CD4-positive, alpha-beta T cell treated with Interleukin-17A for 1 hour (primary cell): ENCODE measurements at places on chromosomes 11 and 22.

DNA sequence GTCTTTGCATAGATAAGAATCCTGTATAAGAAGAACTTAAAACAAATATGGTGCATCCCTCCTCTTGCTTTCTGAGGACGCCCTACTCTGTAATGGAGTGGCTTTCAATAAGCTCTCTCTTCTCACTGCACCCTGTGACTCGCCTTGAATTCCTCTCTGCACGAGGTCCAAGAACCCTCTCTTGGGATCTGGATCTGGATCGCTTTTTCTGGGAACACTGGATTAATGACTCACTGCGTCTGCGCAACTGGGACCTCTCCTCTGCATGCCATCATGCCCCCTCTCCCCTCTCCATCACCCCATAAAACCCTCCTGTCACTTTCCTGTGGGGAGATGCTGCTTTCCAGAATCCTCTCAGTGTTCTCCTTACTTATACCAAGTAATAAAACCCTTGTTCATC, 15.1 kb upstream of the CABP2 start:
- DNase-seq, result no peak

- DNase-seq, result peak; percentile 94
Observed at GRCh38 chr22:19854778-19855503, at the start of the genes GNB1L and RTL10. Gene GNB1L, minus strand, starts transcription at chr22:19854874. Its CDS starts 33,519 bp downstream, at chr22:19821355. Gene RTL10, minus strand, starts transcription at chr22:19854874. Its CDS starts 2,613 bp downstream, at chr22:19852261.

DNA sequence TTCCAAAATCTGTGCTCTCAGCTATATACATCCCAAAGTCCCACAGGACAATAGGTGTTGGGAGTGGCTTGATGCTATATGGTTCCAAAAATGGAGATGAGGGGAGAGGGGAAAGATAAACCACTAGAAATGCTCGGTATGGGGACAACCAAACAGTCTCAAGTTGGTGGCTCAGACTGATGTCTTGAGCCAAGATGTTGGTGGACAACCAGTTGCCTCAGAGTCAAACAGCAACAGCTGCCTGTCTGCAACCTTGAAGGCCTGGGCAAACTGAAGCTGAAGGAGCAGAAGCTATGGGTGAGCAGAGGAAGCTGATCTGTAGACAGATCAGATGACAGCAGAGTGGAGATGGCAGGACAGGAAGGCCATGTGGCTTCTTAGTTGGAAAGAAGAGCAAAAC, 4.0 kb downstream of the RRP8 start:
- DNase-seq, result no peak

GRCh38 chr22:36860821-36861659, at the start of gene NCF4:
Gene NCF4, plus strand, starts transcription at chr22:36861006. Its CDS starts 166 bp downstream, at chr22:36861172.
- DNase-seq, result peak; percentile 58

- DNase-seq, result no peak
Observed at GRCh38 chr11:40397141-40397540, 1062.3 kb downstream of the LRRC4C start.

DNA sequence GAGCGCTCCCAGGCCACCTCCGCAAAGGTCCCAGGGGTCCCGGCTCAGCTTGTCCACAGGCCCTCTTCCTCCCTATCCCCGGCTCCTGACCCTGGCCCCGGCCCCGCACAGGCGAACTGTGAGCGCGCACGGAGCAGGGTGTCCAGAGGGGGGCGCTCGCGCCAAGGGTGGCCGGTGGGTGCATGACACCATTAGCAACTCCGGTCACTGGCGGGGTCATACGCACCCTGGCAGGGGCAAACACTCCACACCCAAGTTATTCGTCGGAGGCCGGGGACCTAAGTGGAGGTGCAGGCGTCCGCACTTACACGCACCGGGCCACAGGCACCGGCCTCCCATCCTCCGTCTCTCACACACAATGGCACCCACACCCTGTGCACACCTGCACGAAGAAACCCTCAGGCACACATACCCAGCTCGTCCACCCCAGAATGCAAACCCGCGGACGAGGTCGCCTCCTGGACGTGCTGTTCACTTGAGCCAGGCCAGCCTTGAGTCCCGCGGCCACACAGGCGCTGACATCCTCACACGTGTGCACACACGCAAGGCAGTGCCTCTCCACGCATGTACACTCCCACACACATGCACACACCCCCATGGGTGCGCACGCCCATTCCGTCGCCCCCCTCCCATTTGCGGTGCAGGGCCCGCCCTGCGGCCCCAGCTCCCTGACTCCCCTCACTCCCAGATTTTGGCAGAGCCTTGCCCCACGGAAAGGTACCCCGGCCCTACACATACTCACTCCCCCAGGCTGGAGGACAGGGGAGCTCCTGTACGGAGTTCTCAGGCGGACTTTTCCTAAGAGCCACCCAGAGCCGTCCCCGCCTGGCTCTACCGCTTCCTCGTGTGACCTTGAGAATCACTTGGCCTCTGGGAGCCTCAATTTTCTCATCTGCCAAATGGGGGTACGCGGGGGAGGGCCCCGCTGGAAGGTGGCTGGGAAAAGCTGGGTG, at the start of gene RASGRP2:
TSS of gene RASGRP2 (minus strand) at position 552 of the 953 bp plus-strand sequence. CDS start 1,276 bp downstream, outside the sequence.
- DNase-seq, result peak; percentile 88

DNA sequence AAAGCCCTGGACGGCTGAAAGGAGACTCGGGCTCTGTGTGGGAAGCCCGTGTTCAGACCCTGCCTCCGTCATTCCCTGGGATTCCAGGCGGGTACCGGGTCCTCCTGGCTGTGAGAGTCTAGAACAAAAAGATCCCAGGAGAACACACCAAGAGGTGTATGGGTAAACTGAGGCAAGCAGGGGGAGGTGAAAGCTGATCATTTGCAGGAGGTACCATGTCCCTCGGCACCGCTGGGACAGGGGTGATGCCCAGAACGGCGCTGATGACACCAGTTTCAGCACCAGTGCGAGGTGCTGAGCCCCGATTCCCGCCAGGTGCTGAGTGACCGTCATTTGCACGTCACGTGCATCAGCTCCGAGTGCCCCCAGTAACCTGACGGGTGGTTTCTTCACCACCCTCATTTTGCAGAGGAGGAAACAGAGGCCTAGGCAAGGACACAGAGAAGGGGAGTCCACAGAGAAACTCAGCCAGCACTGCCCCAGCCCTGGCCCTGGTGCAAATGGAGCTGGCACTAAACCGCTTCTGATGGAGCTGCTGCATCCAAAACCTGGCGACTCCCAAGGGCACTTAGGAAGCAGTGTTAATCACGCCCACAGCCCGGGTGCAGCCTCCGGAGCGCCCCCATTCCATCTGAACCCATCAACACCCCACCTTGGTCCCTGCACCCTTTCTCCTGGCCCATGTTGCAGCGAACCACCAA, 16.8 kb downstream of the MACROD1 start:
- no peak for DNase-seq

DNA sequence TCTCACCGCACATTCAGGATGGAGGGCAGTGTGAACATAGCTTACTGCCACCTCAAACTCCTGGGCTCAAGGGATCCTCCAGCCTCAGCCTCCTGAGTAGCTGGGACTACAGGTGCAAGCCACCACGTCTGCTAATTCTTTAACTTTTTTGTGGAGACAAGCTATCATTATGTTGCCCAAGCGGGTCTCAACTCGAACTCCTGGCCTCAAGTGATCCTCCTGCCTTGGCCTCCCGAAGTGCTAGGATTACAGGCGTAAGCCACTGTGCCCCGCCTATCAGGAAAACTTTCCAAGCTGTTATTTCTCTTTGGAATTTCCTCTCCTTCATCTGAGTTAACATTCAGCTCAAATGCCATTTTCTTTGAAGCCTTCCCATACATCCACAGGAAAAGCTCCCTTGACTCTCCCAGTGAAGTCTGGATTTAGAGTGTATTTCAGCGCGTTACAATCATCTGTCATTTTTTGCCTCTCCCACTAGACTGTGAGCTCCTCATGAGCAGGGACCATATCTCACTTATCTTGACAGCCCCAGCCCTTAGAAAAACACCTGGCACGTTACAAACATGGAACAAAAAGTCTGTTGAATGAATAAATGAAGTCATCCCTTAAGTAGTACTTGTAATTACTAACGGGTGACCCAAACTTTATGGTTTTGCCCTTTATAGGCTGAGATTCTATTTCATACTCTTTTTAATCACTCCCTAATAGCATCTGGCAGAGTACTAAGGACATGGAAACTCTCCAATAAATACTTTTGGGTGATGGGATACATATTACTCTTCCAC, 2.2 kb downstream of the MRTFA start:
- DNase-seq, result no peak

- DNase-seq, result no peak
Observed at GRCh38 chr22:43428521-43428920, 16.7 kb downstream of the MPPED1 start.

DNA sequence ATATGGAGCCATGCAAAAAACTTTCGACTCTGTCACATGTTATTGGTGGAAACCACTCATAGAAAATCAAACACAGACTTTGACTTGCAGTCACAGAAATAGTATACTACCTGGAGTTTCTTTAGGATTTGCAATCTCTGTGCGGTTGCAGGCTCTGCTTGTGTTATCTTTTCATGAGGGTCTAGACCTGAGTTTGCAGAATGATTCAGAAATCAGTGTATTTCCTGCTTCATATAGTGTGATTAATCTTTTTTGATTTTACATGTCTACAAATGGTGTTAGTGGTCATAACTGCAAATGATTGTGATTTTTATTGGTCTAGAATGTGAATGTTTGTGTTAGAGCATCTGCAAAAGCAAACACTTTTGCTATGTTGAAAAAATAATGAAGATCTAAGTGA, 690.2 kb downstream of the NTM start:
- DNase-seq, result no peak

DNA sequence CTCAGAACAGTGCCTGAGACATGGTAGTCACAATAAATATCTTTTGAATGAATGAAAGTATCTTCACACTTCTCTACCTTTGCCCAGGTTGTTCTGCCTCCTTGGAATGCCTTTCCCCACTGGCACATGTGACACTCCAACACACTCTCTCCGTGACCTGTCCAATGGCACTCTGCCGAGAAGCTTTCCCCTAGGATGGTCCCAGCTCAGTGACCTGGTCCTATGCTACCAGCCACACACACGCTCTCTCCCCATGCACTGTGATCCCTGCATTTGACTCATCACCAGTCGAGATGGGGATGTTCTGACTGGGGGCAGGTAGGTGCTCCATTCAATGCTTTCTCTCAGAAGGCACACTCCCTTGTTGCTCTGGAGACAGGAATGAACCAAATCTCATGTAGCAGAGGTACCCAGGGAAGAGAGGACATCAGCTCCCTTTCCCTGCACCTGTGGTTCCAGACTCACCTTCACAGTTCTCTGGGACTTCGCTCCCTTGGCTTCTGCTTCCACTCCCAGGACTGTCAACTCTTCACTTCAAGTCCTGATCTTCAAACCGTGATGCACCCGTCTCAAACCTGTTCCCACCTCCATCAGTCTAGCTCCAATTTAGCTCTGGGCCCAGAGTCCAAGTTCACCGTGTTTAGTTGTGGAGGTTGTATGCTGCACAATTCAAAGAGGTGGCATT, 30.7 kb upstream of the LMO1 start:
- DNase-seq, result no peak

GRCh38 chr11:119181677-119182412, 3.4 kb upstream of the NHERF4 start:
- no peak for DNase-seq

DNA sequence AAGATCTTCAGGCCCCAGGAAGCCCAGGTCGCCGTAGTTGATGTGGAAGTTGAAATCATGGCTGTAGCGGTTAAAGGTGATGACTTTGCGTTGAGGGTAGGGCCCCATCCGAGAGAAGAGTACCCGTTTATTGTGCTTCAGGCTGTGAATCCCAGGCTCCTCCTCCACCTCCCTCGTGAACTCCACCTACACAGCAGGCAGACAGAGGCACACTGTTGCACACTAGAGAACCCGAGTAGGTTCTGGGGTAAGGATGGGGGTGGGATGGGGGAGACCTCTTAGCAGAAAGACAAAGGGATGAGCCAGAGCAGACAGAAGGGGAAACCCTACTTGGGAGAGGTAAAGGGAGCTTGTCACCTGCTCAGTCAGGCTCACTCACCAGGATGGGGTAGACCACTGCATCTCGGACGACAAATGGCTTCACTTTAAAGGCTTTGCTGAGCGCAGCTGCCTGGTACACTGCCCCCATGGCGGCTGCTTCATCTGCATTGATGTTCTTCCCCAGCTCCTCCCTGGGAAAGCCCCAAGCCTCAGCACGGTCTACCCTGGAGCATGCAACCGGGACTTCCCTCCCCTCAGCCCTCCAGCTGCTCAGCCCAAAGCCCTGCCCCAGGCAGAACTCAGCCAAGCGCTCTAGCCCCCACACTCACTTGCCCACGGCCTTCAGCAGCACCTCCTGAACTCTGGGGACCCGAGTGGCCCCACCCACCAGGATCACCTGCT, 5.4 kb downstream of the HYOU1 start:
- peak; percentile 40 for DNase-seq

GRCh38 chr22:48821727-48822126, 1005.9 kb downstream of the BRD1 start:
- DNase-seq, result no peak

- DNase-seq, result no peak
Observed at GRCh38 chr22:36349726-36350125, 38.0 kb downstream of the MYH9 start.

GRCh38 chr11:42407341-42407740, 904.5 kb upstream of the API5 start:
- DNase-seq, result no peak

- no peak for DNase-seq
Observed at GRCh38 chr11:17471501-17471900, 5.1 kb downstream of the ABCC8 start.

DNA sequence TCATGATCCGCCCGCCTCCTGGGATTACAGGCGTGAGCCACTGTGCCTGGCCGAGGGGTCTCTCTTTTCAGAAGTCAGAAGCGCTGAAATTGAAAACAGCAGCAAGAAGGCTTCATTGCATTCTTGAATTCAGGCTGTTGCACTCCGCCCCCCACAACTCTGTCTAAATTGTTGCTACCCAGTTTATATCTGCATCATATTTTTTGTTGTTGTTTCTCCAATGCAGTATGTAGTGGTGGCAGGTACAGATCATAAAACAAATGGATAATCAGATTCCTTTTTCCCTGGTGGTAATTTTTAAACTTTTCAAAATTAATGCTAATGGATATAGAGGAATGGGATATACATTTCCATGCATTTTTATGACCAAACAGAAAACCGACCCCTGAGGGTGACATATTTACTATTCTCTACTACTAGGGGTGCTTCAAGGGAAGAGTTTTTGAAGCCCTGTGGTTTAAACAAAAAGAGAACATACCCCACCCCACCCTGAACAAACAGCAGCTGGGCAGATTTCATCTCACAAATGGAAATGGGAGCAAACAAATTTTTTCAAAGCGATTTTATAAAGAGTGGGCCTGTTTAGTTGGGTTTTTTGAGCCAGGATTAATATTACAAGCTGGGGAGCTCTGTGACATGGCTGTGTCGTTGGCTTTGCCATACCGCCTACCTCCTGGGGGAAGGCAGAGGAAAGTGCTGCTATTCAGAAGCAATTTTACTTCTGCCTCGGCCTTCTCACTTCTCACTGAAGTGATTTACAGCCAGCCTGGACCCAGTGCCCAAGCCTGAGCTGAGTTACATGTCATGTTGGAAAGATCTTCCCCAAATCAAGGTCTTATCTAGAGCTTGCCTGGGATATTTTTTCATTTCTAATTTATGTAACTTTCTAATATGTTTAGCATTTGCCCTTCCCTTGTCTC, 16.0 kb upstream of the TMA7B start:
- DNase-seq, result no peak

DNA sequence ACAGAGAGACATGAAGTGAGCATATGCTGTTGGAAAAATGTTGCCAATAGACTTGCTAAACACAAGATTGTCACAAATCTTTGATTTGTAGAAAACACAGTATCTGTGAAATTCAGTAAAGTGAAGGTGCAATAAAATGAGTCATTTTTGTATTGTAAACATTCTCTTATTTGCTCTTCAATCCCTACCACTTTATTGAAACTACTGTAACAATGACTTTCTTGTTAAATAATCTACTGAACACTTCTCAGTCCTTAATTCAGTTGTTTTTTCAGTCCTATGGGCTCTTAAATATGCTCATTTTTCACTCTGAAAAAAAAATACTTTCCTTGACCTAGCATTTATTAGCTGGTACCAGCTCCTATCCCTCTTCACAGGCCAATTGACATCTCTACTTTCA, 531.9 kb downstream of the DLG2 start:
- no peak for DNase-seq
